ENCODE measurements at places on chromosomes 11 and 22.

DNA sequence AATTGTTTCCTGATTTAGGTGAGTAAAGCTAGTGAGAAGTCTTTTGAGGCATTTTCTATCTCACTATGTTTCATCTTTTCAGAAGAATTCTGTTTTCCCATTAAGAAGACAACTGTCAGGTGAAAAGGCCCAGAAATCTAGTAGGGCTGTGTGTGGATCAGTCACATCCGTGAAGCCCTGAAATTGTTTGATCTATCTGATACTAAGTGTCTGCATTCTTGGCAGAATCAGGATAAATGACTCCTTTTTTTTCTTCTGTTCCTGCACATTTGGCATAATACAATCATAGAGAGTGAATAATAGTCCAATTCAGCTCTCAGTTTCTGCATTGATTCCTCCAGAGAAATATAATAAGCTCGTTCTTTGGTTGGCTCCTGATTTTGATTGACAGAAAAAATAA, 208.3 kb downstream of the NAV2 start:
- DNase-seq: no peak

DNA sequence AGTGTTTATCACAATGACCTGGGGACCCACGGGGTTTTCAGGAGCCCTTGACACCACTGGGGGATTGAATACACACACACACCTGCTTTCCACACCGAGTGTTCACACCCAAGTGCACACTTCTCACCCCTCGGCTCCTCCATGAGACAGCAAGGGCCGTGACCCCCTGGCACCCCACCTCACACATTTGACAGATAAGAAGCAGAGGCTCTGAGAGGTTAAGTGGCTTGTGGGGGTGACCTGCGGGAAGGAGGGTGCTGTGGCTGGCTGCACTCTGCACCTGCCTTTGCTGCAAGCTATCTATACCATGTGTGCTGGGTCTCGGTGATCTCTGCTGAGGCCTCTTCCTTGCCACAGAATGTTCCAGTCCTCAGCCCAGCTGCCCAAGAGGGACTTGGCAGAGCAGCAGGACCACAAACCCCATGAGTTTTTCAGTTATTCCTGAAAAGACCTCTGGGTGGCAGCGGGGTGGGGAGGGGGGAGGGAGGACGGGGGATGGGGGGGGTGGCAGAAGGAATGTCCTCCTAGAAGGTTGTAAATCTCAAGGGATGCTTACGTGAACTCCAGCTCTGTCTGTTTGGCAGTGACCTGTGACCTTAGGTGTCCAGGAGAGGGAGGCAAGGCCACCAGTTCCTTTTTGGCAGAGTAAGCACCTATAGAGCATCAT, 47.9 kb upstream of the RFPL3 start:
- DNase-seq: no peak

GRCh38 chr11:68242616-68243015, 29.2 kb downstream of the C11orf24 start:
- no peak for DNase-seq

GRCh38 chr11:70142221-70142875, 60.7 kb upstream of the FADD start:
- no peak for DNase-seq

DNA sequence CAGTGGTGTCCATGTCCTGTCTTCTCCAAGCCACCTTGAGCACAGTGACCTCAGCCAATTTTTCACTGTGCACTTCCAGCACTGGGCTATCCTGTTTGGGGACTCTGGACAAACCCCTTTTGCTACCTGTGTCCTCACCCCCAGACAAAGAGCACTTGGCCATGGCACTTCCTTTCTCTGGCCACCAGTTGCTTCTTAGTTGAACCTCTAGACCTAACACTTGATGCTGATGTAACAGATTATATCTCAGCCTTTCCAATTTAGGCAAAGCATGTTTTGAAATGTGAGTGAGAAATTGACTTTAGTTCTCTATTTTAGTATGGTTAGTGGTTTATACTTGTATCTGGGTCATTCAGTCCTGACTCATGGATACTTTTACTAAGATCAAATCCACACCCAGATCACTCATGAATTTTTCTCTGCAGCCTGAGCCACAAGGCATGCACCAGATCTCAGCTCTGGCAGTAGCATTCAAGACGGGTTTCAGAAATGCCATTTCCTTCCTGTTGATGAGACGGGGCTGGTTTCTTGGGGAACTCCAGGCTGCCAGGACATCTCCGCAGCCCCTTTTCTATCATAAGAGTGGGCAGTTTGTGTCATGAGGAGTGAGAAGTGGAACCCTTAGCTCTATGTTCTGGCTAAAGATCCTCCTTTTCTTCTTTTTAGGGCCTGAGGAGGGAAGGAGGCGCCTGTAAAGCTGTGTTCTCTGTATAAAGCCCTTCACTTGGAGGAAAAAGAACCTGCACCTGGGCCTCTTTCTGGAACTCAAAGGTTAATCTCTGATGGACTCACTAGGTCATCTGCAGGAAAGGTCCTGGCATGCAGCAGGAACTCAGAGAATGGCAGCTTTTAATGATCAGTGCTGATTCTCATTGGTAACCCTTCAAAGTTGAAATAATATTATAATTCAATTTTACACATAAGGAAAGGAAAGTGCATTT, 185.6 kb upstream of the TENM4 start:
- no peak for DNase-seq

- DNase-seq: peak; percentile 47
Observed at GRCh38 chr11:106156290-106156937, 79.0 kb downstream of the AASDHPPT start.
